ENCODE measurements at places on chromosomes 12 and 14.

- H3K4me3 ChIP-seq: no peak overlapping the region
- peaks cover 36% of the 10 kb centered on the region for H3K4me1 ChIP-seq
- no peaks in the 10 kb centered on the region for H3K27me3 ChIP-seq
- no peak overlapping the region for H3K27ac ChIP-seq
- peaks cover 29% of the 10 kb centered on the region for H3K36me3 ChIP-seq
Observed at GRCh38 chr14:21092273-21093011, 6.0 kb downstream of the ZNF219 start.

DNA sequence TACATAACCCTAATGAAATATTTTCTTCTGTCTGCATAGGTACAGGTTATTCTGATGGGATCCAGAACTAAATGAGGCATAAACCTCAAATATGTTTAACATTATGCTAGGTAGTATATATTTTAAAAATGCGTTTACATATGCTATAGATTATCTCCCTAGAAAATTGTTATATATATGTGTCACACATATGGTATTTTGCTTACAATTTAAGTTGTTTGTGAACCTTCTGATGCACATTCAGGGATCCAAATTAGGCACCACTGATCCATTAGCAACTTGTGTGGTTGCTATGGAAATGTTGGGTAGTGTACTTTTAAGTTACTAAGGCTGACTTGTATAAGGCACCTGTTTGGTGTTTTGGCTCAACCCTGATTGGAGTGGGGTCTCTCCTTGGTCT lies 456.7 kb downstream of the AEBP2 start:
- no peaks in the 10 kb centered on the region for H3K27me3 ChIP-seq
- peaks cover 6% of the 10 kb centered on the region for H3K4me1 ChIP-seq
- DNase-seq: no peak
- no peak overlapping the region for H3K27ac ChIP-seq
- peaks cover 3% of the 10 kb centered on the region for H3K36me3 ChIP-seq

DNA sequence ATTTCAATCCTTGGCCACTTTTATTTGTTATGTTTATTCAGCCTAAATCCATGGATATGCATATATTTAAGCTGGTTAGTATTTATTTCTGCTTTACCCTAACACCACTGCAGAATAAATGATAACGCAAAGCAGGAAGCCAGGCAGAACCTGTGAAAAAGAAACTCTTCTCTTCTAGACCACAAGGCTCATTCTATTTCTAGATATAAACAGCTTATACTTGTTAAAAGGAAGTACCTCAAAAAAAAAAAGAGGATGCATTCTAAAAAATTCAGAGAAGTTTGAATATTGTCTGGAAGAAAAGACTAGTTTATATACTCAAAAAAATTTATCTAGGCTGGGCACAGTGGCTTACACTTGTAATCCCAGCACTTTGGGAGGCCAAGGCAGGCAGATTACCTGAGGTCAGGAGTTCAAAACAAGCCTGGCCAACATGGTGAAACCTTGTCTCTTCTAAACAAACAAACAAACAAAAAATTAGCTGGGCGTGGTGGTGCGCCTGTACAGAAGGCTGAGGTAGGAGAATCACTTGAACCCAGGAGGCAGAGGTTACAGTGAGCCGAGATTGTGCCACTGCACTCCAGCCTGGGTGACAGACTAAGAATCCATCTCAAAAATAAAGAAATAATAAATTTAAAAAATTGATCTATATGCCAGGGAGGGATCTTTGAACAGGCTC lies 55.8 kb downstream of the GALNT4 start:
- no peak for DNase-seq
- peaks cover 13% of the 10 kb centered on the region for H3K4me1 ChIP-seq
- no peak overlapping the region for H3K27ac ChIP-seq
- no peaks in the 10 kb centered on the region for H3K27me3 ChIP-seq

DNA sequence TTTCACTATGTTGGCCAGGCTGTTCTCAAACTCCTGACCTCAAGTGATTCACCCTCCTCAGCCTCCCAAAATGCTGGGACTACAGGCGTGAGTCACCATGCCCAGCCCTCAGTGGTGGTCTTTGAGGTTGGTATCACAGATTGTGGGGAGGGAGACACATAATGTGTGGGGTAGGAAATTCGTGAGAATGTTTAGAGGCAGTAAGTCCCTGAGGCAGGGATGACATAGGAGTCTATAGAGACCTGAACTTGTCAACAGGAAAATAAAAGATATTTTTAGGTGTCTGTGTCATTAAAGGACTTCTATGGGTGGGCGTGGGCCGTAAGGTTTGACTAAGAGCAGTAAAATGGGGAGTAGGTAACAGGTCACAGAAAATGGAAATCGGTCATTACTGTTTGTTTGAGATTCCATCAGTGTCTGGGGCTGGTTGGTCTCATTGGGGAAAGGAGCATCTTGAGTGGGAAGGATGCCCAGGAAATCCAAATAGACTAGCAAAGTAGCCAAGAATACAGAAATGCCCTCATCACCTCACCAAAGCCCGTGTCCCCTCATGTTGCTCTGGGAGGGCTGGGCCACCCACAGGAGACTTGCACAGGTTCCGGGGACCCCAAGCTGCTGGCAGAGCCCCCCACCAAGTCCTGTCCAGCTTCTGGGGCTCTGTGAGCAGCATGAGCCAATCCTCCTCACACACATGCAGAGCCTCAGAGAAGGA lies 63.6 kb upstream of the BCL2L14 start:
- peaks cover 1% of the 10 kb centered on the region for H3K36me3 ChIP-seq
- H3K4me1 ChIP-seq: peaks cover 16% of the 10 kb centered on the region
- no peak overlapping the region for H3K4me3 ChIP-seq
- no peak for DNase-seq

DNA sequence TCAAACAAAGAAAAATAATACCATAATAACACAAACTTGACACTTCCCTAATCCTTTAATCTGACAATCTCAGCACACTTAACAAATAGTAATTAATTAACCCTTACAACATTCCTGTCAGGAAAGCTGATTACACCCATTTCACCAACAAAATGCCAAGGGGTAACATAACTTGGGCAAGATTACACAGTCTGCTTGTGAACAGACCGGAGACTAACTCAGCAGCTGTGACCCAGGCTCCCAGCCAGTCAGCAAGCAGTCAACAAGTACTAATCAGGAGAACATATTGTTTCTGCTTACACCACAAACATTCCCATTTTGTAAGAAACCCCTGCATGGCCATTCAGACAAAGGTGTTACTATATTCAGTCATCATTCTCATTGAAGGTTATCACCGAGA lies 592.5 kb upstream of the FLRT2 start:
- H3K36me3 ChIP-seq: no peaks in the 10 kb centered on the region
- H3K4me1 ChIP-seq: peaks cover 7% of the 10 kb centered on the region
- no peak overlapping the region for H3K4me3 ChIP-seq
- H3K27ac ChIP-seq: no peak overlapping the region
- H3K27me3 ChIP-seq: peaks cover 10% of the 10 kb centered on the region
- no peak for DNase-seq

- H3K4me1 ChIP-seq: peaks cover 16% of the 10 kb centered on the region
- H3K27me3 ChIP-seq: no peaks in the 10 kb centered on the region
- no peak overlapping the region for H3K4me3 ChIP-seq
- H3K27ac ChIP-seq: no peak overlapping the region
Observed at GRCh38 chr14:77917491-77918201, 117.7 kb downstream of the ADCK1 start.

- H3K27ac ChIP-seq: peak overlapping the region; percentile 98
- peak overlapping the region; percentile 67 for H3K4me3 ChIP-seq
- H3K27me3 ChIP-seq: peaks cover 77% of the 10 kb centered on the region
- DNase-seq: no peak
- H3K36me3 ChIP-seq: no peaks in the 10 kb centered on the region
Observed at GRCh38 chr14:20624495-20625070, 16.9 kb downstream of the OR6S1 start.

- no peak overlapping the region for H3K4me3 ChIP-seq
- peaks cover 3% of the 10 kb centered on the region for H3K36me3 ChIP-seq
- peaks cover 2% of the 10 kb centered on the region for H3K4me1 ChIP-seq
- no peaks in the 10 kb centered on the region for H3K27me3 ChIP-seq
- no peak for DNase-seq
Observed at GRCh38 chr12:90423965-90424364, 531.0 kb downstream of the CCER1 start.

DNA sequence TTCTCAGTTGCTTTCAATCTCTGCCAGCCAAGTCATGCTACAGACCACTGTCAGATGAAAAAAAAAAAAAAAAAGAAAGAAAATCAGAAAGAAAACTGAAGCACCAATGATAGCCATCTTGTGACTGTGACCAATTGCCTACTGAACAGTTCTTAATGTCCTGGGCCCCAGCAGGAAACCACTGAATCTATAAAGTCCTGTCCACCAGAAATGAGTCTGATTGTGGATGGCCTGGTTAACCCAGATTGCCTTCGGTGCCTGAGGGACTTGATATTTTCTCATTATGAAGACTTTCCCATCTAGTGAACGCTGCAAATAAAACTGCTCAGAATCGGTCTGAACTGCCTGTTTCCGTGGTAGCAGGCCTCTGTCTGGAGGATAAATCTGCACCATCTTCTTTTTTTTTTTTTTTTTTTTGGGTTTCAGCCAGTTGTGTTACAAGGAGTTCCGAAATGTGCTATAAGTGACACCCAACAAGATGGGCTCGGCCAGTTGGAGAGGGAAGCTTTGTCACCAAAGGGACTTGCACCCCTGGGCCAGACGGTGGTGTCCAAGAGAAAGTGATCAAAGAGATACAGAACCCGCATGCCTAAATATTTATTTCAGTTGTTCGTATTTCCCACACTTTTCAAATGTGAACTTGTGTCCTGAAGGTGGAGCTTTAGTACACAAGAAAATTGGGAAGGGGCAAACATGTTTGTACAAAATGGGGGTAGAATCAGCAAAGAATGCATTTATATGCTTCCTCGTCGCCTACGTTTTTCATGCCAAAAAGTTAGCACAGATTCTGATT lies 3.0 kb upstream of the PLXNC1 start:
- DNase-seq: no peak
- H3K27me3 ChIP-seq: peaks cover 27% of the 10 kb centered on the region
- H3K27ac ChIP-seq: no peak overlapping the region
- H3K4me1 ChIP-seq: peaks cover 2% of the 10 kb centered on the region
- H3K36me3 ChIP-seq: no peaks in the 10 kb centered on the region

- no peak overlapping the region for H3K27ac ChIP-seq
- no peak for DNase-seq
- no peaks in the 10 kb centered on the region for H3K4me1 ChIP-seq
- H3K36me3 ChIP-seq: peaks cover 8% of the 10 kb centered on the region
Observed at GRCh38 chr12:62882140-62882539, 52.8 kb downstream of the PPM1H start.

DNA sequence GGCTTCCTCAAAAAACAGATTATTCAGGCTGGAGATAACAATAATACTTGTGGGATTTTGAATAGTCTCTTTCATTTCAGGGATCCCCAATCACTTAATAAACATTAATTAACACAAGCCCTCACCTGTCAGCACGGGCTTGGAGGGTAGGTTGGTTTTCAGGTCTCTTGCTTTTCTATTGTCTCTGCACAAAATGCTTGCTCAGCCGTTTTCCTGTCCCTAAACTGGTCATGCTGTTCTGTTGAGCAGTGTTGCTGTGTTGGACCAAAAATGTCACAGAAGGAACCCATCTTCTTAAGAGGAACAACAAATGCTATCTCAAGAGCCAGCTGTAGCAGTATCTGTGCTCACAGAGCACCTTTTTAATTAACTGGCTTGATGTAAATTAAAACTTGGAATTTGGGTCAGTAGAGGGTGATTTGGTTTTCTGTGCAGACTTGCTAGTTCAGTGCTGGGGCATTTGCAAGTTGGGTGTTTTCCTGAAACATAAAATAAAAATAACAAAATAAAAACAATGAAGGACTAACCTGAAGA lies 231.8 kb upstream of the CRY1 start:
- no peak overlapping the region for H3K27ac ChIP-seq
- H3K4me1 ChIP-seq: peaks cover 13% of the 10 kb centered on the region
- no peak overlapping the region for H3K4me3 ChIP-seq
- no peaks in the 10 kb centered on the region for H3K36me3 ChIP-seq

- peaks cover 11% of the 10 kb centered on the region for H3K27me3 ChIP-seq
- no peak overlapping the region for H3K4me3 ChIP-seq
- peaks cover 12% of the 10 kb centered on the region for H3K4me1 ChIP-seq
- no peaks in the 10 kb centered on the region for H3K36me3 ChIP-seq
- no peak overlapping the region for H3K27ac ChIP-seq
- DNase-seq: no peak
Observed at GRCh38 chr14:99733540-99734405, 49.7 kb downstream of the CYP46A1 start.

- peaks cover 34% of the 10 kb centered on the region for H3K36me3 ChIP-seq
- no peaks in the 10 kb centered on the region for H3K27me3 ChIP-seq
- DNase-seq: no peak
Observed at GRCh38 chr12:45388545-45388944, 172.7 kb downstream of the ANO6 start.

GRCh38 chr12:70730675-70731180 lies 93.5 kb upstream of the PTPRB start:
- no peaks in the 10 kb centered on the region for H3K4me1 ChIP-seq
- DNase-seq: no peak
- peaks cover 7% of the 10 kb centered on the region for H3K27me3 ChIP-seq
- no peaks in the 10 kb centered on the region for H3K36me3 ChIP-seq
- no peak overlapping the region for H3K27ac ChIP-seq

DNA sequence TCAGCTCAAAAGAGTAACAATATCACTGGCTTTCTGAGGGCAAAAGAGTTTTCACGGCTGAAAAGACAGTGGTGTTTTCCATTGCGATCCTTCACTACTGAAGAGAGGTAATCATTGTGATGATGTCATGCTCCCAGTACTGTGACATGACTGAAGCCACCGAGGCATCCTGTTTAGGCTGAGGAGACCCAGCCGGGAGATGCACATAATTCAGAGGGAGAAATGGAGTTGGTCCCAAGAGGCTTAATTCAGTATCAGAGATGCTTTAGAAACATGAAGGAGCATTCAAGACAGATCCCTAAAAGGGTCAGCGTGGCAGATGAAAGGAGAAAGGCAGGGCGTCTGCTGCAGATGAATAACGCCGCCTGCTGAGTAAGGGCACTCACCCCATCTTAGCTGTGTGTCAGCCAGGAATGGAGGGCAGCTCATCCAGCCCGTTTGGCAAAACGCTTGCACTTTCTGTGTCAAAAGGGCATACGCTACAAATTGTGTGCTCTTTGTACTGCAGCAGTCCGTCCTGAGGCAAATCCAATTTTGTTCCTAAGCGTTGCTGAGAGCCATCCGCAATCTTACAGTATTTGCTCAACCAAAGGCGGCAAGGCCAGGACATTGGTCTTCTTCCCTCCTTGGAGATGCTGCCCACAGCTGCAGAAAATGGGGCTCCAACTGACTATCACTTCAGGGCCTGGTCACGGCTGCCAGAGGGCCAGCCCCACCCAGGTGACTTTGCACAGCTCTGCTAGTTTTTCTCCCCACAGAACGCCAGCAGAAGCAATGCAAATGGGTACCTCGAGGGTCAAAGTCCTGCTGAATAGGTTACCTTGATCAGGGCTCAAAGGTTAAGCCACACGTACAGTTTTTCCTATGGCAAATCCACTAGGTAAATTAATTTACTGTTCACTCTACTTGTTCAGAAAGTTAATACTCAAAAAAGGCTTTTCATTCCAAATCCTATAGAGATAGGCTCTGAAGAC lies 23.5 kb downstream of the CCDC92 start:
- H3K27ac ChIP-seq: no peak overlapping the region
- H3K4me3 ChIP-seq: no peak overlapping the region
- no peak for DNase-seq

GRCh38 chr12:56487448-56488040 lies 417 bp downstream of the GLS2 start:
- no peak overlapping the region for H3K27ac ChIP-seq
- H3K4me1 ChIP-seq: peaks cover 6% of the 10 kb centered on the region
- peak; percentile 17 for DNase-seq
- H3K4me3 ChIP-seq: peak overlapping the region; percentile 75
- H3K36me3 ChIP-seq: peaks cover 2% of the 10 kb centered on the region

GRCh38 chr12:66829660-66830325 lies 150.9 kb upstream of the GRIP1 start:
- no peak overlapping the region for H3K4me3 ChIP-seq
- DNase-seq: no peak
- H3K4me1 ChIP-seq: peaks cover 1% of the 10 kb centered on the region
- no peaks in the 10 kb centered on the region for H3K36me3 ChIP-seq
- H3K27ac ChIP-seq: no peak overlapping the region

Data from progenitor cell of endocrine pancreas (in vitro differentiated cells).